Activated CD4-positive, alpha-beta T cell treated with anti-CD3 and anti-CD28 coated beads for 48 hours (primary cell): ENCODE measurements at places on chromosomes 11 and 22.

DNA sequence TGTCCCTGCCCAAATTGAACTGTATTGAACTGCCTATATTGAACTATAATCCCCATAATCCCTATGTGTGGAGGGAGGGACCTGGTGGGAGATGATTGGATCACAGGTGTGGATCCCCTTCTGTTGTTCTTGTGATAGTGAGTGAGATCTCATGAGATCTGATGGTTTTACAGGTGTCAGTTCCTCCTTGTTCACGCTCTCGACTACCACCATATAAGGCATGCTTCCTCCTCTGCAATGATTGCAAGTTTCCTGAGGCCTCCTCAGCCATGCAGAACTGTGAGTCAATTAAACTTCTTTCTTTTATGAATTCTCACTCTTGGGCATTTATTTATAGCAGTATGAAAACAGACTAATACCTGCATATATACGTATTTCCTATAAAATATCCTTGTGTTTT is 206.5 kb upstream of the PDGFD start:
- no peak for DNase-seq

DNA sequence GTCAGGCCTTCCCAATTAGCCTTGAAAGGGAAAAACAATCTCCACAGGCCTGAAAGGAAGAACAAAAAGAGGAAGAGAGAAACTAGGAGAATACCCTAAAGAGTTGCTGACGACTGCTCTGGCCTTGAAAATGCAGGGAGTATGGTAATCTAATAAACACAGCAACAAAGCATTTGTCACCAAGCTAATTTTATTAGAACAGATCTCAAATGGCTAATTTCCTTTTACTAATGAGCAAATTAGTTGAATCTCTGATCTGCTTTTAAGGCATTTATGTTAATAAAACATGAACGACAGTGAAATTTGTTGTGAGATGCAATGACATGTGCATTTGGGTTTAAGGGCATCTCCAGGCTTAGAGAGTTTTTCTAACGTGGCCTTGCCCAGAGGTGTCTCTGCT is 212.2 kb downstream of the BUD13 start:
- DNase-seq = no peak

DNA sequence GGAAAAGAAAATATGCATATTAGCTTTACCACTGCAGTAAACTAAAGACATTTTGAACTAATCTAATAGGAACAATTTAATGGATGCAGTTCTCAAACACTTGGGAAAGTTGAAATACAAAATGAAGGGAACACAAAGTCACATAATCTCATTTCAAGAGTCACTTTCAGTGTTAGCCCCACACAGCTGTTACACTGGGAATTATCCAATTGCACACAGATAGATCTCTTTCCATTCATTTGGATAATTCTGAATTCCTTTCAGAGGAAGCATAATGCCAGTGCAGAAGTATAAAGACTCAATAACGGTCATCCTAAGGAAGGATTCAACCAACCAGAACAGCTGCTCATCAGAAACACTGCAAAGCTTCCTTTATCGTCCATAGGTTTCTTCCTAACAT is 173.3 kb downstream of the GRIA4 start:
- no peak for DNase-seq

DNA sequence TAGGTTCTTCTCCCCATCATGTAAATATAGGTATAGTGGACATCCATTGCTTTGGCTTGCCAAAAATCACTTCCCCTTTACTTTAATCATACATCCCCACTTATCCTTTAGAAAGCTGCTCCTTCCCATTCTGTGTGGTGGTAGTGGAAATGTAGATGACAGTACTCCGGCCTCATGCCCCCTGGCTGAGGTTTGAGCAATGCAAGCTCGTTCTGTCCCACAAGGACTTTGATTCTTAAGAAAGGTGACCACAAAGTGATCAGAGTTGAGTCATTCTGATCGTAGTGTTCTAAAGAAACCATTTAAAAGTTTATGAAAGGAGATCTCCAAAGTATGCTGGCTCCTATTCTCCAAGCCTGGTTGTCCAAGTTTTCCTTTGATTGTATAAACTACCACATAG is 10.9 kb downstream of the TUG1 start:
- DNase-seq = no peak

GRCh38 chr22:38080850-38081635 is 2.9 kb downstream of the SLC16A8 start:
- DNase-seq = no peak

DNA sequence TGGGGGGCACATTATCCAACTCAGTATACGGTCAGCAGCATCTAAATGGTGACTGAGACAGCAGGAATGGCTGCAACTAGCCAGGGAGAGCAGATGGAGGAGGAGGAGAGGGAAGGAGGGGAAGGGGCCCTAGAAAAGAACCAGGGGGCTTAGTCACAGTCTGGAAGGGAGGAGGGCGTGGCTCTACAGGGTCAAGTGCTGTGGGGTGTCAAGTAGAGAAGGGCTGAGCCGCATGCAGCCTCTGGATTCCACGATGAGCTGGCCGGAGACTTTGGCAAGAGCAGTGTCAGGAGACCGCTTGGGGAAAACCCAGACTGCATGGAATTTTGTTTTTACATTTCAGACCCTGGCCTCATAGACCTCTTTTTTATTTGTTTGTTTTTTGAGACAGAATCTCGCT is 25.8 kb upstream of the PPFIA1 start:
- no peak for DNase-seq

DNA sequence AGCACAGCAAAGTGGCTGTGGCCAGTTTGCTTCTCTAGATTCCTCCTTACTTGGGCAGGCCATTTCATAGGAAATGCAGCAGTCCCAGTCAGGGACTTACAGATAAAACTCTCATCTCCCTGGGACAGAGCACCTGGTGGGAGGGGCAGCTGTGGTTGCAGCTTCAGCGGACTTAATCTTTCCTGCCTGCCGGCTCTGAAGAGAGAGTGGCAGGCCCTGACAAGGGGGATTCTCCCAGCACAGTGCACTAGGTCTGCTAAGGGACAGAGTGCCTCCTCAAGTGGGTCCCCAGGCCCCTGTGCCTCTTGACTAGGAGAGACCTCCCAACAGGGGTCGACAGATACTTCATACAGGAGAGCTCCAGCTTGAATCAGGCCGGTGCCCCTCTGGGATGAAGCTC is 1649.1 kb downstream of the LRRC4C start:
- DNase-seq = no peak
